ENCODE measurements at places on chromosomes 2 and 18.

DNA sequence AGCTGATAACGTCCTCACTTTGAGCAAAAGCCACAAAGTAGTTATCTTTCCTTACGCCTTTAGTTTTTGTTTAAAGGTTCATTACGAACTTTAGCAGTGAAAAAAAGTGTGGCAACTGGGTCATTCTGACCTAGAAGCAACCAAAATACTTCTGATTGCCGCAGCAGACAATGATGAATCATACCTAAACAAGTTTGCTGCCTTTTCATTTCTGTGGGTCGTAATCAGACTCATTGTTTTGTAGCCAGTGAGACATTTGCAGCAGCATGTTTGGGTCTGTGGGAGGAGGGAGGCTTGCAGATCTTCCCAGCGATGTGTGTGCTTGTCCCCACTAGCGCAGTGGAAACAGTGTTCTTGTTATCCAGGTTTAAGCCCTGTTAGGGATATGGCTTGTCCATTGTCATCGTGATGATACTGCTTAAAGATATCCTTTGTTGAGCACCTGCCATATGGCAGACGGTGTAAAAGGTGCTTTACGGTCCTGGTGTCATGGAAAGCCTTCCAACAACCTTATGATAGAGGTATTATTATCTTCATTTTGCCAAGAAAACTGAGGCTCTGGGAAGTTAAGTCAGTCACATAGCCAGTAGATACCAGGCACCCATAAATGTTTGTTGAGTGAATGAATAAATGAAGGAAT, 1.3 kb upstream of the GREB1 start:
- DNase-seq = no peak

DNA sequence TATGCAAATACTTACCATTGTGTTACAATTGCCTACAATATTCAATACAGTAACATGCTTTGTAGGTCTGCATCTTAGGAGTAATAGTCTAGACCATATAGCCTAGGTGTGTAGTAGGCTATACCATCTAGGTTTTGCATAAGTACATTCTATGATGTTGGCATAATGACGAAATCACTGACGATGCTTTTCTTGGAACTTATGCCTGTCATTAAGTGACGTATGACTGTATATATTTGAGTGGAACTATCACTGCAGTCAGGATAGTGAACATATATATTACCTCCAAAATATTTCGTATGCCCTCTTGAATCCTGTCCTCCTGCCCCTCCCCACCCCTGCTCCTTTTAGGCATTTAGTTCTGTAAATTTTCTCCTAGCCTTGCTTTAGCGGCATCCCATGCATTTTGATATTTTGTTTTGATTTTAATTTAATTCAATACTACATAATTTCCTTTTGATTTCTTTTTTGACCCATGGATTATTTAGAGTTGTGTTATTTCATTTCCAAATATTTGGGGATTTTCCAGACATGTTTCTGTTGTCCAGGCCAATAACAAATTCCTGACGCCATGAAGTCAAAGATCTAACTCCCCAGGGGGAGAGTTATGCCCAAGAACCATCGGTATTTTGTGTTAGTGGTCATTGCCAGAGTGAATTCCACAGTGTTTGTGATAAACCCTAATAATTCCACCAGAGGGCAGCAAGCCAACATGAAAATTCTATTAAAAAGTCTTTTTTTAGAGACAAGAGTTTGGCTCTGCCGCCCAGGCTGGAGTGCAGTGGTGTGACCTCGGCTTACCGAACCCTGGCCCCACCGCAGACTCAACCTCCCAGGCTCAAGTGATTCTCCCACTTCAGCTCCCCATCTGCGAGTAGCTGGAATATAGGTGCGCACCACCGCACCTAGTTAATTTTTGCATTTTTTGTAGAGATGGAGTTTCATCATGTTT, 24.2 kb upstream of the CASP8 start:
- no peak for DNase-seq

- no peak for DNase-seq
These were observed 1.1 kb downstream of the HK2 start for GRCh38 chr2:74834792-74835755.

DNA sequence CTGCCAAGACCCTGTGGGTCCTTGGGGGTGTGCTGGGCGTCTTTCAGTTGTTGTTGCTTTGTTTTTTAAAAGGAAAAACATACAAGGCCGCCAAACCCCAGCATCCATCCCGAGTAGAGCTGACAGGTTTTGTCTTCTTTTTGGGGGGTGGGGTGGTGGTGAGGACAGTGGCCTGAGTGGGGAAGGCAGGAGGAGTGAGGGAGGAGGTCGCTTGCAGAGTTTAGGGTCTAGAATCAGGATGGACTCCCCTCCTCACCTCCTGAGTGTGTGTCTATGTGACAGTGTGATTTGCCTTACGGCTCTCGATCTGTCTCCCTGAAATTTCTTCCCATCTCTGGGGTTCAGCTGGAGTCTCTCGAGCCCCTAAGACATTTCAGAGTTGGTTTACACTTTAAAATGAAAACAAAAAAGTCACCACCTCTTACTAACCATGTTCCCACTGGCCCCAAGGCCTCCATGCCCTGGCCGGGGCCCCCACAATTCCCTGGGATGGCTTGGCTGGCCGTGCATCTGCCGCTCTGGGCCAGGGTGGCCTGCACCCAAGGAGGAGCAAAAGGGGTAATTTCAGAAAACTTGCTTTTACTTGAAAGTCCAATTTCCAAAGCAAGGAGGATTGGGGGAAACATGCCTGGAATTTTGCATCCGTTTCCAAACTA, 5.0 kb downstream of the SIX3 start:
- DNase-seq = no peak

- no peak for DNase-seq
These were observed 35.9 kb downstream of the ADI1 start for GRCh38 chr2:3483227-3483985.
